ENCODE measurements at places on chromosomes 2 and 18.

DNA sequence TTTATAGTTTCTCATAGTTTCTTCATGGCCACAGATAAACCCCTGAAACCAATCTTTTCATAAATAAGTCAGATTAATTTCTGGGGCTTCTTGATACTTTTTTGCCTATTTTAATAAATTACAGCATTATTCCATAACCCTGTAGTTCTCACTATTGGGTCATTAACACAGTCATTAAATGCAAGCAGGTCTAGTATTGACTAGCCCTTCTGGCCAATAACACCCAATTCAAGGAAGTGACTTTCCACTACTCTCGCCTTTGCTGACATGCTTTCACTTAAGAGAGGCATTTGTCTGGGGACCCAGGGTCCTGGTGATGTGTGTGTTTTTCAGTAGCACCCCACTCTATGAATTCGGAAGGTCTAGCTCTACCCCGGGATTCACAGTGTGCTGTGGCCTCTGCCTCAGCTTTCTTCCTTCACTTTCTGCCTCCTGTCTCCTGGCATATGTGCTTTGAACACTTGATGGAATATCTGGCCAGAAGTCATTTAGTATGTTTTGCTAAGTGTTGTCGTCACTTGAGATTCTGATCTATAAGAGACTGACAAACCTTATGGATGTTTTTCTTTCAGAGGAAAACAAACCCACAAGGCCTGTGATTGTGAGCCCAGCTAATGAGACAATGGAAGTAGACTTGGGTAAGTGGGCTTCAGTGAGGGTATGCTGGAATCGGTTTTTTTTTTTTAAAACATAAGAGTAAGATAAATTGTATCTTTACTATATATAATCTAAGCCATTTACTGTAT, 18.6 kb upstream of the IL1RL2 start:
- DNase-seq = no peak

DNA sequence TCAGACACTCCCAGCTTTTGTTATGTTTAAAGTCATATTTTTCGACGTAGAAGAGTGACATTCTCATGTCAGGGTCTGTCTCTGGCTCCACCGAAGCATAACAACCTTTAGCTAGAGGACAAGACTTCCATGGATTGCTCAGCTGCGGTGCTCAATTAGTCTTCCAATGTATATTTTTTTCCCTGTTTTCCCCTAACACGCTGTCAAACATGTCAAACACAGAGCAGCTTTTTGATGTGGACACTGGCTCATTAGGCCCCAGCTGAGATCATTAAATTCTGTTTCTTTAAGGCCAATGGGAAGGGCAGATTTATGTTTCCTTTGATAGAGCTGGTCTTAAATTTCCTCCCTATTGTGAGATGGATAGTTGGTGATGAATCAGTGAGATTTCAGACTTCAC, 525.4 kb downstream of the PIK3C3 start:
- no peak for DNase-seq

DNA sequence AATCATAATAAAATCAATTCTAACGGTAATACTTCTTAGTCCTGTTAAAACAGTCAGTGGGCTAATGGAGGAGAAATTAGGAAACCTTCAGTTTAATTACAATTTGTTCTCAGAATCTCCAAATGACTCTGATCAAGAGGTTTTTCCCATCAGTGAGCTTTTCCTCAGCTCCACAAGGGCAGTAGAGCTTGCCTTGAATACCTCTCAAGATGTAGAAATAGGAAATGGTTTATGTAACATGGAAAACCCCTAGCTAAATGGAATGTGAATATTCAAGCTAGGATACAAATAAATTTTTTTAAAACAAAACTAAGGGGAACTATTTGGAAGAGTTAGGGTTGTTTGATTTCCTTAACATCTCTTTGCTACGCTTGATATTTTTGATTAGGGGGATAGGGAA, 87.5 kb downstream of the PLEKHM3 start:
- no peak for DNase-seq

DNA sequence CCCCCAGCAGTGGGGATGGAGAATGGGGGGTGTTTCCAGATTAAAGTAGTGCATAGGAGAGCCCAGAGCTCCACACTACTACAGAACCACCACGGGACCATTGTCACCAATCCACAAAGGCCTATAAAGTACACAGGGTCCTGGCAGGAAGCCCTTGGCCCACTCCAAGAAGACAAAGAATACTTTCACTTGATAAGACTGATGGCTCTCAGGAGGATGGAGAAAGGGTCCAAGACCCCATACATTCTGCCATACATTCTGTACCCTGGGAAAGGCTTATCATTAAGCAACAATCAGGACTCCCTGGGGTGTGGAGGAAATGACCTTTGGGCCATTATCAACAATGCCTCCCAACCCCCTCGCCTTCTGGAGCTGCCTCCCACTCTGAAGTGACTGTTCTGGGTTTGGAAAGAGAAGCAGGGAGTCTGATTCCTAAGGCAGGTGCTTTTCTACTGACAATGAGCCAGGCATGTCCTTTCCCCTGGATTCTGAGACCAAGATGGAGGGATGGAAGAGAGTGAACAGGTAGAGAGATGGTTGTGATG, 85.4 kb downstream of the XDH start:
- no peak for DNase-seq

- DNase-seq = no peak
Measured at GRCh38 chr2:1863861-1864260, 119.5 kb upstream of the PXDN start.

GRCh38 chr2:173350383-173350782, 4.3 kb upstream of the CDCA7 start:
- DNase-seq = no peak

DNA sequence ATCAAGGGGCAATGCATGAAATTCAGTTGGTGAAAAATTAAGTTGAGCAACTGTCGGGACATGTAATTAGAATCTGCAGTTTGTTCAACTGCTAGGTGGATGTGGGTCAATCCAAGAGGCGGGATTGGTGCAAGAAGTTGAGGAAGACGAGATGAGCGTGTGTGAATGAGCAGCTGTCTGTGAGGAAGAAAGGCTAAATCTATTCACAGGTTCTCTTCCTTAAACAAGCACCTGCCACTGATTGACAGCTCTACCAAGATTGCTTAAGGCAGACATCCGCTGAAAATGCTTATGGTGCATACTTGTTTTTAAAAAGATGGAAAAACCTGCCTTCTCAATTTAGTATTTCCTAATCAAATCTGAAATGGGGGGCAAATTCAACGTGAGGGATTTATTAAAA, 323.4 kb upstream of the THUMPD2 start:
- DNase-seq = no peak

- no peak for DNase-seq
Measured at GRCh38 chr2:20722592-20723240, 55.8 kb downstream of the GDF7 start.

GRCh38 chr2:3428577-3428976, 49.1 kb downstream of the TRAPPC12 start:
- DNase-seq = peak; percentile 78

- peak; percentile 90 for DNase-seq
Measured at GRCh38 chr2:235605312-235606003, 111.6 kb downstream of the AGAP1 start.

- DNase-seq = no peak
Measured at GRCh38 chr18:48577478-48578190, 38.8 kb downstream of the CTIF start.

DNA sequence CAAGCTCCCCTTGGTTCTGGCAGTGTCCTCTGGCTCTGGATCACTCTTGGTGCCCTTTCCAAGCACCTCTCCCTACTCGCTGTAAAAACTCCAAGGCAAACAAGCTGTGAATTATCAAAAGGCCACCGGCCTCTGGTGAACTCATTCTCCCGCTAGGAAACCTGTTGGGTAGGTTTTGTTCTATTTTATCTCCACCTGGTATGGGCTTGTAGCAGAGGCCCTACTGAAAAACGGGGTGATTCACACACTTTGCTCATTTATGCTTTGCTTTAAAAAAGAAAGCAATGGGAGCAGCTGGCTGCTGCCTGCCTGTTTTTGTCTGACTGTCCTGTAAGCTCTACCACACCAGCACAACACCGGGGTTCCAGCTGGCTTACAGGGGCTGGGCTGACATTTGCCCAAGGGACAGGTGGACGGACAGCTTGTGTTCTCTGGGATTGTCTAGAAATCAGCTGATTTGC, 56.8 kb downstream of the SH3BP4 start:
- DNase-seq = no peak

DNA sequence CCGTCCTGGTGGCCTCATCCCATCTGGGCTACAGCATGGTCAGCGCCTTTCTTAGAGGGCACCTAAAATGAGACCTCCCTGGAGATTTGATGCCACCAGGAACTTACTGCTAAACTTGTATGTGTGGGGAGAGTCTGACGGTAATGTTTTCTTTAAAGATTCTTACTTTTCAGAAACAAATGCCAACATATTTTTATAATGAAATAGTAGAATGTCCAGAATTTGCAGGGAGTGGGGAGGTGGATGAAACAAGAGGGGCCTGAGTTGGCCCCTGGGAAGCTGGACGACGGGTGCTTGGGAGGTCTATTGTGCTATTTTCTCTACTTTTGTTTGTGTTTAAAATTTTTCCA, 118.8 kb upstream of the CTDP1 start:
- DNase-seq = no peak

- DNase-seq = no peak
Measured at GRCh38 chr18:3329471-3329870, 67.5 kb downstream of the MYL12B start.

DNA sequence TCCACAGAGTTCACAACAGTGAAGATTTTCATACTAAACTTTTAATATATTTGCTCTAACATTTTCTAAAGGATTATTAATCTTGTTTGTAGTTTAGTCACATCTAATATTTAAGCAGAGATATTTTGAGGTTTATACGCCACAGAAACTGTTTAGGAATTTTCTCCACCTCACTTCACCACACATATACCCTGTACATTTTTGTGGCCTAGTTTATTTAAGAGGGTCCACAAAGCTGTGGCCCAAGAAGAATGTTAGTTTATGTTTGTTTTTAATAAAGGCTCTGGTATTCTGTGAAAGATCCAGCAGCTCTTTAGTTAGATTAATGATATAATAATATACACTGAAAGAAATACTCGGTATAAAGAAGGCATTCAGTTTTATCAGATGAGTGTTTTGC, 132.7 kb upstream of the TTC27 start:
- no peak for DNase-seq

- DNase-seq = no peak
Measured at GRCh38 chr2:235378246-235378645, 115.6 kb upstream of the AGAP1 start.

DNA sequence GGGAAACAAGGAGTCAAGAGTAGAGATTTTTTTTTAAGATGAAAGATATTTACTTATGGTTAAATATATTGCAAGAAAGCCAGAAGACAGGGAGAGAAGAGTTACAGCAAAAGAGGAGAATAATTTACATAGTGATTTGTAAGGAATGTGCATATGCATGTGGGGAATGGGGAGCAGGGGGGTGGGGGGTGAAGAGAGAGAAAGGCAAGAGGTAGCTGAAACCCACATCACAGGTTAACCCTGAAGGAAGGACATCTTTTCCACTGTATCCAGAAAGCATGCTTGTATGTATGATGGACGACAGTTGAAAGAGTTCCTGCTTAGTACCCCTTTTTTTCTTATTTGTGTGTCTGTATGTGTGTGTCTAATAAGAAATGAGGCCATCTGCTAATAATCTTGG, 371.9 kb downstream of the RAD51AP2 start:
- DNase-seq = no peak

All from osteocyte (in vitro differentiated cells).